ENCODE measurements at places on chromosomes 12 and 14.

- no peaks in the 10 kb centered on the region for H3K36me3 ChIP-seq
- H3K27me3 ChIP-seq = no peaks in the 10 kb centered on the region
- no peak overlapping the region for H3K27ac ChIP-seq
- no peaks in the 10 kb centered on the region for H3K4me1 ChIP-seq
- H3K4me3 ChIP-seq = no peak overlapping the region
Observed at GRCh38 chr14:101226603-101227425, 323.3 kb upstream of the RTL1 start.

DNA sequence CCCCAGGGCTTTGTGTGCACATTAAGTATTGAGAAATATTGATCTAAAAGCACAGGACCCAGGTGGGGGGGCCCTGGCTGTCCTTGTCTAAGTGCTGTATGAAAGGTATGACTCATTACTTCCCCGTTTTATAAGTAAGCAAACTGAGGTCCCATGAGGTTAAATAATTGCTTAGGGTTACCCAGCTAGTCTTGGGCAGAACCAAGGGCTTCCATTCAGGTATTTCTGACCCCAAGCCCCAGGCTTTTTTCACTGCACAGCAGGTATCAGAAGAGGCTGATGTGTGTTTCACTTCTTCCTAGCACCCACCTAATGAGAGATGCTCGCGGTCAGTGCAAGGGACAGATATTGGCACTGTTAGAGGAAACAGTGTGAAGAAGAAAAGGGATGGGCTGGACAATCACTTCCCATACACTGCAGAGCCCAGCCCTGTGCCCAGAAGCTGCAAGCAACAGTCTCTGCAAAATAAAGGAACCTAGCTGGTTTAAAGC is 4.7 kb upstream of the TC2N start:
- H3K27ac ChIP-seq = peak overlapping the region; percentile 91
- H3K36me3 ChIP-seq = no peaks in the 10 kb centered on the region
- H3K4me3 ChIP-seq = peak overlapping the region; percentile 56
- no peak for DNase-seq

DNA sequence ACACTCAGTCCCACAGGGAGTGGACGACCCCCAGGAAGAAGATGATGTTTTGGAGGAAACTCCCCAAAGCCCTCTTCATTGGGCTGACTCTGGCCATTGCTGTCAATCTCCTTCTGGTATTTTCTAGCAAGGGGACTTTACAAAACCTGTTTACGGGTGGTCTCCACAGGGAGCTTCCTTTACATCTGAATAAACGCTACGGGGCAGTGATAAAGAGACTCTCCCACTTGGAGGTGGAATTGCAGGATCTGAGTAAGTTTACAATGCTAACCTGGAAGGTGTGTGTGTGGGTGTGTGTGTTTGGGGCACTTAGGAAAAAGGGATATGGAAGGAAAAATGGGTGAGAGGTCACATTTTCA is 416 bp downstream of the GALNT8 start:
- no peak overlapping the region for H3K4me3 ChIP-seq
- no peaks in the 10 kb centered on the region for H3K36me3 ChIP-seq
- H3K27me3 ChIP-seq = no peaks in the 10 kb centered on the region

DNA sequence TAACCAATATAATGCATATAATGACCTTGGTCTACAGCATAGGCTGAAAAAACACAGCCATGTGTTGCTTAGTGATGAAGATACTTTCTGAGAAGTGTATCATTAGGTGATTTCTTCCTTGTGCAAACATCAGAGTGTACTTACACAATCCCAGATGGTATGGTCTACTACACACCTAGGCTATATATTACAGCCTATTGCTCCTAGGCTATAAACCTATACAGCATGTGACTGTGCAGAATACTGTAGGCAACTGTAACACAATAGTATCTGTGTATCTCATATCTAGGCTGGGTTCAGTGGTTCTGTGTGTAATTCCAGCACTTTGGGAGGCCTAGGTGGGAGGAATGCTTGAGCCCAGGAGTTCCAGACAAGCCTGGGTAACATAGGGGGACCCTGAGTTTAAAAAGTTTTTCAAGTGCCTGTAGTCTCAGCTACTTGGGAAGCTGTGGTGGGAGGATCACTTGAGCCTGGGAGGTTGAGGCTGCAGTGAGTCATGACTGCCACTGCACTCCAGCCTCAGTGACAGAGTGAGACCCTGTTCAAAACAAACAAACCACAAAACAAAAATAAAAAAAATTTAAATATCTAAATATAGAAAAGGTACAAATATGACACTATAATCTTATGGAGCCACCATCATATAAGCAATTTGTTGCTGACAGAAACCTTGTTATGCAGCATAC is 66.6 kb downstream of the GRIP1 start:
- no peaks in the 10 kb centered on the region for H3K36me3 ChIP-seq
- no peaks in the 10 kb centered on the region for H3K4me1 ChIP-seq
- H3K27me3 ChIP-seq = no peaks in the 10 kb centered on the region

DNA sequence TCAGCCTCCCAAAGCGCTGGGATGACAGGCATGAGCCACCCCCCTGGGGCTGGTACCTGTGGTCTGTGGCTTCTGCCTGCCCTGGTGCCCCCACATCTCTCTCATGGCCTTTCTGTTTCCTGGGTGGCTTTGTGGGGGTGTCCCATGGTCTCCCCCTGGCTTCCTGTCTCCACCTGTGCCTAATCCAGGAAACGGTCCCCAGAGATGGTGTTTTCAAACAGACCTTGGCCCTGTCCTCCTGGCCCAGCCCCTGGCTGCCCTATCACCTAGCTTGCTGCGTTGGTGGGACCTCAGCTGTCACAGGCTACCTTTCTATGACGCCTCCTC is 18.1 kb downstream of the MEG3 start:
- no peaks in the 10 kb centered on the region for H3K4me1 ChIP-seq
- no peaks in the 10 kb centered on the region for H3K27me3 ChIP-seq
- H3K4me3 ChIP-seq = no peak overlapping the region
- no peaks in the 10 kb centered on the region for H3K36me3 ChIP-seq
- H3K27ac ChIP-seq = no peak overlapping the region
